ENCODE measurements at places on chromosomes 7 and 10. TPM values are rescaled to one million over a fixed set of nuclear protein-coding genes. Genes with fewer than 3 reads are reported as not detected.

- DNase-seq: no peak
These were observed 4.8 kb upstream of the PTPN12 start for GRCh38 chr7:77532247-77532646.

Gene MEIG1
- total RNA-seq: not detected

- DNase-seq: no peak
These were observed 20.5 kb downstream of the GSAP start for GRCh38 chr7:77395626-77396025.

DNA sequence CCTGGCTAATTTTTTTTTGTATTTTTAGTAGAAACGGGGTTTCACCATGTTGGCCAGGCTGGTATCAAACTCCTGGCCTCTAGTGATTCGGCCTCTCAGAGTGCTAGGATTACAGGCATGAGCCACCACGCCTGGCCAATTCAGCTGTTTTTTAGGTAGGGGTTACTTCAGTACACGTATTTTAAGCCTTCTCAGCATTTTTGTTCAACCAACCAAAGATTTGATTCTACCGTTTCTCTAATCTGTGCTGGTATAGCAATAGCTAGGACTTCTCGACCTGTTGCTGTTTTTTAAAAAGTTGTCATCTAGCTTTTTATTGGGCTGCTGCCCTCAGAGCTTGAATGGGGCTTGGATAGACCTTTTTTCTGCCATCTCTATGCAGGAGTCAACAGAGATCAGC is 34.9 kb downstream of the PROSER2 start:
- no peak for DNase-seq

DNA sequence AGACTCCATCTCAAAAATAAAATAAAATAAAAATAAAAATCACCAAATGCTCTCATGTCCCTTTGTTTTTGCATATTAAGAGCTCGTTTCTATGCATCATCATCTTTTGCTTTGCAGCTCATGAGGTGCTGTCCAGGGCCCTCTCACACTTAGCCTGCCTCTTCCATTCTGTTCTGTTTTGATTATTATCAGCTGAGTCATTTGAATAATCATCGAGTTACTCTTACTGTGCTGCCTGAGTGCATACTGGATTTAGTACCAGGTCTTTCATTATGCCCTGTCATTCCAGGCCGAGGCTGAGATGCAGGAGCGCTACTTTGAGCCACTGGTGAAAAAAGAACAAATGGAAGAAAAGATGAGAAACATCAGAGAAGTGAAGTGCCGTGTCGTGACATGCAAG is 33.0 kb downstream of the UCMA start:
- DNase-seq: no peak

Gene LRRC18
- total RNA-seq: not detected
